ENCODE measurements at places on chromosomes 1 and 21. TPM values are rescaled to one million over a fixed set of nuclear protein-coding genes. Genes with fewer than 3 reads are reported as not detected.

SLC45A3 gene
- total RNA-seq: 6.5 TPM

RBP7 gene
- 39.3 TPM for total RNA-seq

DNA sequence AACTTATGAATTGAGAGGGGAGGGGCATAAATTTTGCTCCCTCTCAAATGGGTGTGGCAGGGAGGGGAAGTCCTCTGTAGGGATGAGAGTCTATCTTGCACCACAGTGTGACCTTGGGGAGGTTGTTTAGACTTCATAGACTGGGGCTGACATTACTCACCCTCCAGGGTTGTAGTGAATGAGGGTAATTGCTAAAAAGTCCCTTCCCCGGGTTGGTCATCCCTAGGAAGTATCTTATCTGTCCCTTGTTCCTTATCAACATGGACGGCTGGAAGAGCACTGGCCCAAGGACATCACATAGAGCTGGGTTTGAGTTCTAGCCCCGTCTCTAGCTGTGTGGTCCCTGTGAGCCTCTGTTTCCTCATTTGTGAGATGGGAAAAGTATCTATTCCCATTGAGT lies 52.4 kb upstream of the SLC2A1 start:
- no peak for DNase-seq

- DNase-seq: no peak
Measured at GRCh38 chr21:43916691-43917514, 51.9 kb downstream of the AGPAT3 start.

DNA sequence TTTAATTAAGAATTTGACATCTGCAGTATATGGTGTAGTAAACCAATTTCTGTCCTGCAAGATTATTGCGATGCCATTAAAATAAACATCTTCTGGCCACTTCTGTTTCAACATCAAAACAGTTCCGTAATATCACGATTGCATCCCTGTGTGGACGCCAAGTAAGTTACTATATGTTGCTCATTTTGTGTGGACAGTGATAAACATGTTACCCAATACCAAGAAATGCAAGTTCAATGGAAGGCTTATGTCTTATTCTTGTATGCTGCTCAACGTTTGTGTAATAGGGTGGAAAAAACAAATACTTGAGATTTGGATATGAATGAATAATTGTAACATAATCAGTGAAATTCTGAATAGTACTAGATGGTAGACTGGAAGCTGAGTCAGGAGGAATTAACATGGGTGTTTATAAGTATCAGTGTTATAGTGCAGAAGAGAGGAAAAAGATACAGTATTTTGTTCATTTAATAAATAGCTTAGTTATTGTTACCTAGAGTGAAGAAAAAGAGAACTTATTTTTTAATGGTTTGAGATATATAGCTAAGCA lies 15.2 kb downstream of the TTC3 start:
- DNase-seq: no peak

DNA sequence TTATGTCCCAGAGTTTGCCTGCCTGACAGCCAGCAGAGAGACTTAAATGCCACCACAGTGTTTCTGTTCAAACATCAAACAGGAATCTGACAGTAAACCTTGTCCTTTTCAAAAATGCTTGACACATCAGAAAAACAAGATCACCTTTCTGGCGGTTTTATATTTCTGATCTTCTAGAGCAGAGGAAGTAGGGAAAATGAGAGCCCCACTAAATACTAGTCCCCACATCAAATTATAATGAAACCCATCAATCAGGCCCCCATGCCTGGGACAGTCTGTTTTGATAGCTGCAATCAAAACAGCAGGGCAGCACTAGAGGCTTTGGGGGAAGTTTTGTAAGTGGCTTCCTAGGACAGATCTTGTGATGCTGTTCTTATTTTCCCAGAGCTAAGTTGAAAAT lies 129.3 kb downstream of the CNIH3 start:
- no peak for DNase-seq

DNA sequence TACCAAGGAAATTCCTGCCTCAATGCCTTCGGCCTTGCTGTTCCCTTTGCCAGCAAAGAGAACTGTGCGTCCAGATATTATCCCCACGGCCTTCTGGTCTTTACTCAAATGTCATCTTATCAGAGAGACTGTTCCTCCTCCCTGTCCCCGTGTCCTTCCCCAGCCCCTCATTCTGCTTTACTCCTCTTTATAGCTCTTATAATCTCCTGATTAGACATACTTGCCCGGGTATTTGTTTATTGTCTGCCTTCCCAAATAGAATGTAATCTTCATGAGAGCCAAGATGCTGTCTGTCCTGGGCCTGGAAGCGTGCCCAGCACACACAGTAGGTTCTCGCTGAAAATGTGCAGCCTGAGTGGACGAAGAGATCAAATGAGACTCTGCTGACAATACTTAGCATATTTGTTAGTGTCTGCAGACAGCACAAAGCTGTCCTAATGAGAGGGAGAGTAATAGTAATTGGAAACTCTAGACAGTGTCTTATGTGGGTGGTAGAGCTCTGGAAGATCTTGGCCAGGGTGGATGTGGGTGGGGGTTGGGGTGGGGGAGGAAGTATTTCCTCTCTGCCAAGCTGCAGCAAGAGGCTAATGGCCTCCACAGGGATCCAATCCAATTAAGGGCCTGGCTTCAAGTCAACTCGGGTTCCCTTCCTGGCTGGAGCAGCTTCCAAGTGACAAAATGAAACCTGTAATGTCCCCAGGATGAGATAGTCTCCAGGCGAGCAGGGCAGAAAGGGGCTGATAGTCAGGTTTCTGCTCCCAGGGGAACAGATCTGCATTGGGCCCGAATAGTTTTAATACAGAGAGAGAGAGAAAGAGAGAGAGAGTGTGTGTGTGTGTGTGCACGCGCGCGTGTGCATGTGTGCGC lies 9.5 kb upstream of the CLIC4 start:
- DNase-seq: no peak

DNA sequence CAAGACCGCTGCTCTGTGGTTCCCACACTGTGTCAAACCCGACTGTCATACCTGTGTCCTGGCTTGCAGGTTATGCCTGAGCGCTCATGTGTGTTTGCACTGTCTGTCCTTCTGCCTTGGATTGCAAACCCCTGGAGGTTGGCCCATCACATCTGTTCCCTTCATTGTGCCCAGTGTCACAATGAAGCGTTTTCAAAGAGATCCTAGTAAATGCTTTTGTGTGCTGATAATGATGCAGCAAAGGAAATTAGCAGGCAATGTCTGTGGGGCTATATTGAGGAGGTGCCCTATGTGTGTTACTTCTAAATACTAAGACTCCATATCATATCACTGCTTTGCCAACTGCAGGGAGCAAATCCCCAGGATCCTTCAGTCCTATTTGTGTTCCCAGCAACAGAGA lies 424.4 kb upstream of the NFIA start:
- no peak for DNase-seq

All from Right ventricle myocardium inferior (tissue), 1 donor.